ENCODE measurements at places on chromosomes 4 and X.

GRCh38 chrX:101252634-101253033 is 33.0 kb downstream of the DRP2 start:
- DNase-seq, result no peak

- no peak for DNase-seq
Measured at GRCh38 chr4:179880756-179881155, 2362.4 kb upstream of the TENM3 start.

DNA sequence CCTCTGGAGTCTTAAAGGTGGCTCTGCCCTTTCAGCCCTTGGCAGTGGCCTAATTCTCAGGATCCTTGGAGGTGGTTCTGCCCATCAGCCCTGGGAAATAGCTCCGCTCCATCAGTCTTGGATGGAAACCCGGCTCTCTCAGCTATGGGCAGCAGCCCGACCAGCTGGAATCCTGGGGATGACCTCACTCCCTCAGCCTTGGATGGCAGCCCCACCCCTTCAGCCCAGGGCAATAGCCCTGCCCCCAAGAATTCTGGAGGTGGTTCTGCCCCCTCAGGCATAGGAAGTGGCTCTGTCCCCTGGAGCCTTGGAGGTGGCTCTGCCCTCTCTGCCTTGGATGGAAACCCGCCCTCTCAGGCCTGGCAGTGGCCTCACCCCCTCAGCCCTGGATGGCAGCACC is 127.7 kb downstream of the RBMX2 start:
- DNase-seq, result no peak

DNA sequence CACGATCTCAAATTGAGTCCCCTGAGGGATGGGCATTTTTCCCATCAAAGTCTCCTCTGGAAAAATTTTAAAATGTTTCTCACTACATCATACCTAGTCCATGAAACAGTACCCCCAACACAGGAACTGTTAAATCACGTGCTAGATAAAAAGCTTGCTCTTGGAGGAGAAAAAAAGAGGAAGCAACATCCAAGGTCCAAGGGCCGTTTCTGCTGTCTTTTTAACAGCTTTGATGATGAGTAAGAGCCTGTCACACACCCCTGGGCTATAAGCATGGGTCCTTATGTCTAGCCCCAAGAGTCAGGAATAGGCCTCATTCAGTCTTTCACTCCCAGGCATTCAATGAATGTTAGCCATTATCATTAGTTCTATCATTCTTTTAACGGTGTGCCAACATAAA is 128.9 kb downstream of the SH3KBP1 start:
- DNase-seq, result no peak

DNA sequence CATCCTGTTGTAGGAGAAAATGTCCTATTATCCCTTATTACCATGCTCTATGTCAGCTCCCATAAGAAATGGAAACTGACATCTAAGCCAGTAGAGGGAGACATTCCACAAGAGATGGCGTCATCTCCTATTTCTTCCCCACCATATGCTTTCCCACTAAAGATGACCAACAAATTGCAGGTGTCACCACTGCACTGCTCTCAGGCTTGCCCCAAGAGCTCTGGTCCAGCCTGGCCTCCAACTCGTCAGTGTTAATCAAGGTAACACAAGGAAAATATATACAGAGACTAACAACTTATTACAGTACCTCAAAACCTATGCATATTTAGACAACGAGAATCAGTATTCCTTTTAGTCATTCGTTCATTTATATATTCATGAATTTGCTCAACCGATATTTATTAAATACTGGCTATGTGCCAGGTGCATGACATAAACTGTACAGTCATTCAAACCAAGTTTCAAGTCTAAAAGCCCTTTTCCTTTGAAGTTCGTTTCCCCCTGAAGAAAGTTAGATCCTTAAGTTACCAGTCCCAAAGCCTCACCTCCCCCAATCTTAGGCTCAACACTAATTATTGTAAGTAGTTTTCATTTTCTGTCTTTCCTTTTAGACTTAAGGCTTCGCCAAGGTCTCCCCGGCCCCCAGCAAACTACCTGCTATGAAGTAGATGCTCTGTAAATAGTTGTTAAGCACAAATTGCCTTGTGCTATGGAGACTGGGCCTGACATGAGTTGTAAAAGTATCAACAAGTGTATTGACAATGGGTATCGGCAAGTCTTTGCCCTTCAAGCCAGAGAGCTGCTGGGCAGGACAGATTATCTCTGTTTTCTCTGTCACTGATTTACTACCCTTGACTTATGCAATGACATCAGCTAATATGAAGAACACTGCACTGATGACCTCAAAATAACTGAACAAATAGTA is 3.1 kb upstream of the FGB start:
- peak; percentile 76 for DNase-seq

GRCh38 chr4:54929459-54929858 is 195.9 kb downstream of the KDR start:
- DNase-seq, result no peak

DNA sequence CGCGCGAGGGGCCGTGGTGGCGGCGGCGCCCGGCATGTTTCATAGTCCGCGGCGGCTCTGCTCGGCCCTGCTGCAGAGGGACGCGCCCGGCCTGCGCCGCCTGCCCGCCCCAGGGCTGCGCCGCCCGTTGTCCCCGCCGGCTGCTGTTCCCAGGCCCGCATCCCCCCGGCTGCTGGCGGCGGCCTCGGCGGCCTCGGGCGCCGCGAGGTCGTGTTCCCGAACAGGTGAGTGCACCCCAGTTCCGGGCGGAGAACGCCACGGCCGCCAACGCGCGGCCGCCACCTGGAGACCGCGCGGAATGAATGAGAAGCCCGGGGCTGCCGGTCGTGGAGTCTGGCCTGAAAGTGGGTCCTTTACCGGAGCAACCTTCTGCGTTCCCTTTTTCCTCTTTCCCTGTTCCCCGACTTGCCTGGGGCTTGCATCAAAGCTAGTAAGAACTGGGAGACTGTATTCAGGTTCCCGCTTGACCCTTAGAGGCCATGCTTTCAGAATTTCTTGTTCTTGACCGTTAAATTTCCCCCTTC is 429 bp downstream of the NOCT start:
- peak; percentile 35 for DNase-seq

- no peak for DNase-seq
Measured at GRCh38 chr4:105896461-105896942, 1.2 kb downstream of the NPNT start.

- DNase-seq, result peak; percentile 69
Measured at GRCh38 chr4:24070117-24070516, 180.3 kb upstream of the PPARGC1A start.

- DNase-seq, result no peak
Measured at GRCh38 chrX:40262157-40263013, 164.6 kb upstream of the BCOR start.
